ENCODE measurements at places on chromosomes 6 and 20.

- DNase-seq, result no peak
These were observed 65.3 kb upstream of the MYLIP start for GRCh38 chr6:16063580-16063979.

DNA sequence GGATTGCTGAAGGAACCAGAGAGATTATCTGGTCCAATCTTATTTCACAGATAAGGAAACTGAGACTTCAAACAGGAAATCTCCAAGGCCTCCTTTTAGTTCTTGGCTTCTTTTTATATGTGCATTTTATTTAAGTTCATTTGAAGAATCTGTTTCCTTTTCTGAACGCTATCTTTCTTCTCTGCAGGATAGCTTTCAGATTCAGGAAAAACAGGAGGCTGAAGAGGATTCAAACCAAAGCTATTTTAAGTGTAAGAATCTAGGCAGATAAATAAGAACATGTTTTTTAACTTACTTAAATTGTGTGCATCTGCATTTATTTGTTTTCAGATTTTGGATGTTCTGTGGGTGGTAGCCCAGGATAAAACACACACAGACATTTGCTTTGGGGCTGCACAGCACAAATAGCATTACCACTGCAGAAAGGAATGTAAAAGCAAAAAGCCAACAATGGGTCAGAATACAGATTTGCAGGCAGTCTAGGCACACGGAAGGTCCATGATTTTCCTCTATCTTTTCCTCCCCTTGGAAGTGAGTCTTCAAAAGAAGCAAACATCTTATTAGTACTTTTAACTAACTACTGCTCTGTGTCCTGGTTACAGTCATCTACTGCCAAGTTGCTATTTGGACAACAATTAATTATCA, 188.8 kb upstream of the TBX18 start:
- no peak for DNase-seq

DNA sequence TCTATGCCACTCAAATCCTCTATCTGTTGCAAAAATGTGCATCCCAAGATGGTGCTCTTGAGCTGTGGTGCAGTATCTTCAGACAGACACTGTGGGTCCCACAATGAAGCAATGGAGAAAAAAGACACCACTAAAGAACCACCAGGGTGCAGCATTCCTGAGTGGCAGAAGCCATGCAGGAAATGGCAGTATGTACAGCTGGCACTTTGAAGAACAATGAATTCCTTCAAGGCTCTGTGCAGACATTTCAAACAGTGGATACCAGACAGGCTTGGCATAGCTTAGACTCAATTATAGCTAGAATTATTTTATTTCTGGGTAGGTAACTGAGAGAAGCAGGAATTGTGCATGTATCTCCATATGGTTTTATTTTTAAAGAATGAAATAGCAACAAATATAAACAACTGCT, 24.0 kb upstream of the HDAC2 start:
- no peak for DNase-seq

- DNase-seq, result no peak
These were observed 82.7 kb upstream of the CARMIL1 start for GRCh38 chr6:25196464-25196863.

GRCh38 chr20:1722513-1723050, 65.0 kb upstream of the SIRPG start:
- DNase-seq, result no peak

- DNase-seq, result no peak
These were observed 206.2 kb upstream of the SGK1 start for GRCh38 chr6:134523903-134524650.

GRCh38 chr6:13689511-13690256, 22.0 kb downstream of the RANBP9 start:
- DNase-seq, result no peak

GRCh38 chr6:170522565-170523183, 30.4 kb downstream of the PSMB1 start:
- no peak for DNase-seq

DNA sequence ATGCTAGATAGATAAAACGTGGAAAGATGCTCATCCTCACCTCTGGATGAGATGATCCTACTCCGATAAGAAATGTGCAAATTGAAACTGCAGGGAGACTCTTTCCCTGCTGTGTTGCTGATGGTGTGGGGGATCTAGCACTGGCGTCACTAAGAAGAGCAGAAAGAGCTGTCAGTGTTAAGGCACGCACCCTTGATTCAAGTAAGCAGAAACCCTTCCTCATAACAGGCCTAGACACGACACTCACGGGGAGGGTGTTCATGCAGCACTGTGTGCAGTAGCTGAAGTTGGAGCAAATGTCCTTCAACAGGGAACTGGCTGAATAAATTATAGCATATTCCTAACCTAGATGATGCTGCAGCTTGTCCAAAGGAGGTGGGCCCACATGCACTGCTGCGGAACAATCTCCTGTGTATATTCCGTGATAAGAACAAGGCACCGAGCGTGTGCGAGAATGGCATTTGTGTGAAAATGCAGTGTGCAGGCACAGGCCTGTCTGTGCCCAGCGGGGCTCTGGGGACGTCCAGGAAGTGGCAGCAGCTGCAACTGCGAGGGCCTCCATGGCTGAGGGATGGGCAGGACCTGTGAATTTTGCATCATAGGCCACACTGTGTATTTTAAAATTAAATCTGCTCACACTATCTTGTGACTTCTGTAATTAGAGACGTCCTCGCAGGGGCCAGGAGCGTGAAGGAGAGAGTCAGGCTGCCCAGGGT, 64.0 kb downstream of the TCP11 start:
- no peak for DNase-seq

DNA sequence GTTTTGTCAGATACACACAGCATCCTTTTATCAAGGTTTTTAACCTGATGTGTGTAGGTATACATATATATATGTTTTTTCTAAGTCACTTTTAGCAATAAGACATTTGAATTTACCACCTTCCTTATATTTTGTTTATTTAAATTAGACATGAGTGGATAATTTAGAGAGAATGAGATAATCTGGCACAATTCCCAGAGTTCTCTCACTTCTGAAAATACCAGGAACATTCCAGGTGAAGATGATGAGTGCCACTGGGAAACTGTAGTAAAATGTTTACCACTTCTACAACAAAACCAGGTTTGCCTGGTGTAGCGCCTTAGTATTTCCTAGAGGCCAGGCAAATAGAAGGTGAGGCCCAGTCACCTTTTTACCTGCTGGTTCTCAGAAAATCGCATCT, 189.5 kb downstream of the TMEM242 start:
- no peak for DNase-seq

DNA sequence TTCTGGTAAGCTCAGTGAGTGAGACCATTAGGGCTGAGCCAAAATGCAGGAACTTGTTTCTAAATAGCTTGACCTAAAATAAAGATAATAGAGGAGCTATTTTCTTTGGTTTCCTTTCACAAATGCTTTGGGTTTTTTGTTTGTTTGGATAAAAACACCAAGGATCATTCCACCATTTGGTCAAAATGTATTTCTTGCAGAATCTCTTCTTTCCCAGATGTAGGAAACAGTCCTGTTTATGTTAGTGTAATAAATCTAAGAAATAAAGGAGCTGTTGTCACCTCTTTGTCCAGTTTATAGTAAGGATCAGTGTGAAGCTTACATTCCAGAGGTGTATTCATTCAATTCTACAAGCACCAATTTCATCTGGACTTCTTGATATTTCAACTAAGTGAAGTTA, 297.8 kb downstream of the GJA1 start:
- no peak for DNase-seq

- DNase-seq, result no peak
These were observed 42.9 kb downstream of the PKIB start for GRCh38 chr6:122653094-122653493.

- no peak for DNase-seq
These were observed 609.3 kb upstream of the CITED2 start for GRCh38 chr6:139983555-139984276.

GRCh38 chr6:96545882-96546281, 17.0 kb upstream of the FHL5 start:
- no peak for DNase-seq

- DNase-seq, result no peak
These were observed 273.3 kb downstream of the ALDH8A1 start for GRCh38 chr6:134676307-134677281.

DNA sequence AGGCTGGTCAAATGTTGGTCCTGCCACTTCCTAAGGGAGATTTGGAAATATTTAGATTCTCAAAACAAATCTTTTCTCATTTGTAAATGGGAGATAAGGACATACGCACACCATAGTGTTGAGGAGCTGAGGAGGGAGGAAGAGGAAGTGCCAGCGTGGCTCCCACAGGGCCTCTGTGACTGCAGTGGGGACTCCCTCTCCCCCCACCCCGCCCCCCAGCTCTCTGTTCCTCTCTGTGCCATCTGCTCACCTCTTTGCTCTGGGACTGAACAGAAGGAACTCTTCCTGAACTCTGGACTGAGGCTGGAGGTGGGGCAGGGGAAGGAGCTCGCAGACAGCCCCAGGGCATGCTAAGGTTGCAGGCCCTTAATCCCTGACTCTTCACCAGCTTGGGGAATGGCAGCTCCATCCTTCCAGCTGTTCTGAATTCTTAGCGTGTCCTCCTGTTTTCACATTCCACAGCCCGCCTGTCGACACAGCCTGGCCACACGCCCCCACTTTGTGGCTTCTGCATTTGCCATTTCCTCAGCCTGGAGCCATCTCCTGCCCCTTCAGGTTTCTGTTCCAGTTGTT, 11.4 kb downstream of the DDX27 start:
- no peak for DNase-seq

GRCh38 chr6:16854986-16855385, 93.7 kb upstream of the ATXN1 start:
- no peak for DNase-seq

GRCh38 chr6:150313781-150314180, 55.0 kb upstream of the IYD start:
- no peak for DNase-seq

DNA sequence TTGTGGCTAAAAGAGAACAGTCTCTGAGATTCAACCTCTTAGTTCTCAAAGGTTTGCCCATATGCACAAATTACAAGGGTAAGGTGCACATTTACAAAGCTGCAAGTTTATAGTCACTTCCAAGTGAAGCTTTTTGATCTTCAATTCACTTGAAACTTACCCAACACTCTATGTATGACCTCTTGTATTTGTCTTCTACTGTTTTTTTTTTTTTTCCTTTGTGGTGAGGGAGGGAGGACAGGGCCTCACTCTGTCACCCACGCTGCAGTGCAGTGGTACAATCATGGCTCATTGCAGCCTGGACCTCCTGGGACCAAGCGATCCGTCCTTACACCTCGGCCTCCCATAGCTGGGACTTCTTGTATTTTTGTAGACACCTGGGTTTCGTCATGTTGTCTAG, 4.5 kb upstream of the FOXO3 start:
- DNase-seq, result no peak

DNA sequence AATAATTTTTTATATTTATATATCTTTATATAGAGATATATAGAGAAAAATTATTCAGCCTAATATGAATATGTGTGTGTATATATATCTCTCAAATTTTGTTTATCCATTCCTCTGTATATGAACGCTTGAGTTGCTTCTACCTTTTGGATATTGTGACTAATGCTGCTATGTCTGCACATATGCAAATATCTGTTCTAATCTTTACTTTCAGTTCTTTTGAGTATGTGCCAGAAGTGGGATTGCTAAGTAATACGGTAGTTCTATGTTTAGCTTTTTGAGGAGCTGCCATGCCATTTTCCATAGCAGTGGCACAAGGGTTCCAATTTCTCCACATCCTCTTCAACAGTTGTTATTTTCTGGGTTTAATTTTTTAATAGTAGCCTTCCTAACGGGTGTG, 72.8 kb upstream of the CEP85L start:
- no peak for DNase-seq

GRCh38 chr20:63873477-63873971, 8.5 kb downstream of the TPD52L2 start:
- no peak for DNase-seq

GRCh38 chr20:59075934-59076508, 33.4 kb upstream of the PRELID3B start:
- DNase-seq, result no peak

GRCh38 chr6:129281168-129281796, 398.3 kb downstream of the LAMA2 start:
- DNase-seq, result no peak

DNA sequence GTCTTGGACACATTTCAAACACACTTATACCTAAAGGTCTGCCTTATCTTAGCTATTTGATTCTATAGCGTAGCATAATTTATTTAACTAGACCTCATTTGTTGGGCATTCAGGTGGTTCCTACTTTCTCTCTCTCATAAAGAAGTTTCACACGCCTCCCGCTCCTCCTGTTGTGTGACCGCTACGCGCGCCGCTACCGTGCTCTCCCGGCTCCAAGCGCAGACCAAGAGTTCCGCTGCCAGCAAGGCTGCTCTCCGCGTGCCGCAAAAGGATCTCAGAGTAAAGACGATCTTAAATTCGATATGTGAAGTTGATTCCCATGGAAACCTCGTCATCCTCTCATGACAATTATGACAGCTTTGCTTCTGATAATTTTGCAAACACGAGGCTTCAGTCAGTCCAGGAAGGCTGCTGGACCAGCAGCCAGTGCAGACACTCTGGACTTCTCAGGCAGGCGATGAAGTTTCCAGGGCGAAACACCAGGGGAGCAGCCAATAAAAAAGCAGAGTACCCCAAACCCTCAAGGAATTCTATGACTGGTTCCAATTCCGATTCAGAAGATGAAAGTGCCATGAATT, 20.4 kb downstream of the PRSS16 start:
- DNase-seq, result no peak

GRCh38 chr20:51012357-51012756, 10.6 kb downstream of the KCNG1 start:
- DNase-seq, result no peak

GRCh38 chr6:17305219-17306001, 24.2 kb downstream of the RBM24 start:
- no peak for DNase-seq

DNA sequence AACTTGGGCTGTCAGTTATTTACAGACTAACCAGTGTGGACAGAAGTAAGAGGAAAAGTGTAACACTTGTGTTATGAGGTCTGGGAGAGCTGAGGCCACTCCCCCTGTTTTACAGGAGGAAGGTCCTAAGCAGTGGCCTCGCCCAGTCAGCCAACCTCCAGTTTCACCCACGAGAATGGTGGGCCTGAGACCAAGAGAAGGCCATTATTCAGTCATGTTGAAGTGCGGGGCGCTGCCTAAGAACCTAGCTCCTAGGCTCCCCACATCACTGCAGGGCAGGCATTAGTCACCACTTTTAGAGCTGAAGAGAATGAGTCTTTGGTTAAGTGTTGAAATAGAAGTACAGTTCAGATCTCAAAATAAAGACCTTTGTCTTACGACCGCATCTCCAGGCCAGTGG, 27.9 kb downstream of the CDYL start:
- DNase-seq, result no peak

GRCh38 chr6:64811119-64811518, 895.9 kb downstream of the EYS start:
- no peak for DNase-seq

- DNase-seq, result no peak
These were observed 1687.0 kb downstream of the GRIK2 start for GRCh38 chr6:103080497-103080896.

Measured in stimulated activated CD4-positive, alpha-beta T cell treated with anti-CD3 and anti-CD28 coated beads, TNF-alpha, amount 100 ng/mL, for 1 hour (primary cell).